Midbrain (tissue), 1 donor: ENCODE measurements at places on chromosomes 12 and 14.

GRCh38 chr12:90816353-90817089 is 138.5 kb downstream of the CCER1 start:
- no peak for DNase-seq

GRCh38 chr14:47483449-47483848 is 192.0 kb downstream of the MDGA2 start:
- no peak for DNase-seq

DNA sequence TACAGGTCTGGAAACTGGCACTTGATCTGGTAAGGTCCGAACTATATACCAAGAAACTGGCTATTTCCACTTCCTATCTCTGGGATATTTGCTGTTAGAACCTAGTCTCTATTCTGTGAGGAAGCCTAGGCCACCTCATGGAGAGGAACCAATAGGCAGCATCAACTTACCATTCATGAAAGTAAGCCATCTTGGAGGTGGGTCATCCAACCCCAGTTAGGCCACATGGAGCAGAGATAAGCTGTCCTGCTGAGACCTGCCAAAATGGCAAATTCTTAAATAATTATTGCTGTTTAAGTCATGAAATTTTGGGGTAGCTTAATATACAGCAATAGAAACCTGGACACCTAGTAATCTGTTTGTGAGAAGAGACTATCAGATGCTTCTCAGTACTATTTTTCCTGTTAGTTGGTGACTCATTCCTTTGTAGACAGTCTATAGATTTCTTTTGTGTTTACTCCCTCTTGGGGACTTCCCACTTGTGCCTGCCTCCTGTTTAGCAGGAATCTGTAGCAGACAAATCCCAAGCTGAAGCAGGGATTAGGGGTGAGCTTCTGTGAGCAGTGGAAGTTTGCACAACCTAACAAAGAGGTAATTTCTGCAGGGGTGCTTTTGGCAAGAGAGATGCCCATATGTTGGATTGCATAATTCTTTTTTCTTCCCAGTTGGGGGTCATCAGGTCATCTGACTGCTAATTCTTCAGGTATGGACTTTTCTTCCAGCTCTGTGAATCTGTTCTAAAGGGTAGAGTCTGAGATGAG is 136.8 kb downstream of the IGF1 start:
- DNase-seq = no peak

DNA sequence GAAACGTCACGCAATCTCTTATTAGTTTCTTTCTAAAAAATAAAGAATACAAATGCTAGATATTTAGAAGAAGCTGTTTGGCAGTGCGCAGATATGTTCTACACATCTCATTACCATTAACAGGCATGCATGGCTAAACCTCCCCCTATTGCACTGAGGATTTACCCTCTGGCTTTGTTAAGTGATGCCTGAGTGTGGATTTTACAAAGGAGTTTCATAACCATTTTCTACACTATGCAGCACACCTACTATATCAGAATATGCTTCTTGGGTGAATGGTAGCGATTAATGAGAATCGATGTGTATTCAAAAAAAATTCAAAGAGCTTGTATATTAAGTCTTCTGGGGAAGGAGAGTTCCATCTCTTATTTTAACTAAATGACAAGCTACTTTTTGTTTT is 1.1 kb upstream of the RMST start:
- no peak for DNase-seq
